ENCODE measurements at places on chromosomes 11 and 22.

- DNase-seq, result no peak
These were observed 19.4 kb downstream of the NADSYN1 start for GRCh38 chr11:71472357-71472885.

DNA sequence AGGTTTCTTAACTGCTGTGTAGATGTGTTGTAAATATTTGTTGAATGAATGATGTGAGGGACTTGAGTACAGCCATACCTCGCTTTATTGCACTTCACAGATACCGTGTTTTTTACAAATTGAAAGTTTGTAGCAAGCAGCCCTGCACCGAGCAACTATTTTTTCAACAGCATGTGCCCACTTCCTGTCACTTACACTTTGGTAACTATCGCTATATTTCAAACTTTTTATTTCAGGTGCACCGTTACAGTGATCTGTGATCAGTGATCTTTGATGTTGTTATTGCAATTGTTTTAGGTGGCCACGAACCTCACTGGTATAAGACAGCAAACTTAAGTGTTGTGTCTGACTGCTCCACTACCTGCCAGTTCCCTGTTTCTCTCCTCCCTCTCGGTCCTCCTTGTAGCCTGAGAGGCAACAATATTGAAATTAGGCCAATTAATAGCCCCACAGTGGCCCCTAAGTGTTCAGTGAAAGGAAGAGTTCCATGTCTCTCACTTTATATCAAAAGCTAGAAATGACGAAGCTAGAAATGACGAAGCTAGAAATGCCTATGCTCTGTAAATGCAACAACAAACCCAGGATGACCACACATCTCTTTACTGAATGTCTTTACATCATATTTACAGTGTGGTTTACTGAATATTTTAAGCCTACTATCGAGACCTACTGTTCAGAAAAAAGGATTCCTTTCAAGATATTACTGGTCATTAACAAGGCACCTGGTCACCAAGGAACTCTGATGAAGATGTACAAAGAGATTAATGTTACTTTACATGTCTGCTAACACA lies 1.0 kb downstream of the SFI1 start:
- DNase-seq, result no peak

DNA sequence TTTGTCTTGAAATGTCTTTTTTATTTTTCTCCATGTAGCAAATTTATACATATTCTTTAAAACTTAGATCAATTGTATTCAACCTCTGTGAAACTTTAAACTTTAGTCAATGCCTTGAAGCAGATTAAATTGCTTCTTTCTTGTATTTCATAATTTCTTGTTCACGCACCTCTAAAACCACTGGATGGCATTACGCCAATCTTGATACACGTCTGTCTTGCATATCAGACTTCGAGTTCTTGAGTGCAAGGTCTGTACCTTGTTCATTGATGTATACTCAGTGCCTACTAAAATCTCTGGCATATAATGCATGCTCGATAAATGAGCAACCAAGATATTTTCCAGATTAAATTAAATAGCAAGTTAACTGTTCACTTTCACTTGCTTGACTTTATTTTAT lies 236.8 kb downstream of the CASP12 start:
- DNase-seq, result no peak

GRCh38 chr11:102957953-102958352 lies 2.4 kb upstream of the MMP13 start:
- DNase-seq, result no peak

DNA sequence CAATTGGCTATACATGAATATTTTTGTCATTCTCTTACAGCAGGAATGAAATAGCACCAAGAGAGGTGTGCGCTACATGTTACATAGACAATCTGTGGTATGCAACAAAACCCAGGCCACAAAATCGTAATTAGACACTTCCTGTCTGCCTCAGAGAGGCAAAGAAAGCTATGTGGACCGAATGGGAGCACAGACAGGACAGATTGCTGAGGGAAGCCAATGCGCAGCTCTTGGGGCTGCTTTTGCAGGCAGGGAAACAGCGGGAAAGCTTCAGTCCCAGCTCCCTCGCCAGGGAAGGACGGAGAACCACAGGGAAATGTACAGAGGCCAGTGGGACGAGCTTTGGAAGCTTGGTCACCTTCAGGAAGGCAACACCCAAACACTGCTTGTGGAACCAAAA lies 40.9 kb downstream of the SERPINH1 start:
- no peak for DNase-seq
